ENCODE measurements at places on chromosomes 5 and 9. TPM values are rescaled to one million over a fixed set of nuclear protein-coding genes. Genes with fewer than 3 reads are reported as not detected.

CDKN2A gene
- polyA plus RNA-seq = 6.8 TPM

MARCHF11 gene
- polyA plus RNA-seq = not detected

FYB1 gene
- 282 TPM for polyA plus RNA-seq

LRRC70 gene
- 1.1 TPM for polyA plus RNA-seq

EQTN gene
- polyA plus RNA-seq = not detected

FOXD4L4 gene
- polyA plus RNA-seq = not detected

MAMDC2 gene
- 0.10 TPM for polyA plus RNA-seq
